ENCODE measurements at places on chromosomes 16 and 17.

DNA sequence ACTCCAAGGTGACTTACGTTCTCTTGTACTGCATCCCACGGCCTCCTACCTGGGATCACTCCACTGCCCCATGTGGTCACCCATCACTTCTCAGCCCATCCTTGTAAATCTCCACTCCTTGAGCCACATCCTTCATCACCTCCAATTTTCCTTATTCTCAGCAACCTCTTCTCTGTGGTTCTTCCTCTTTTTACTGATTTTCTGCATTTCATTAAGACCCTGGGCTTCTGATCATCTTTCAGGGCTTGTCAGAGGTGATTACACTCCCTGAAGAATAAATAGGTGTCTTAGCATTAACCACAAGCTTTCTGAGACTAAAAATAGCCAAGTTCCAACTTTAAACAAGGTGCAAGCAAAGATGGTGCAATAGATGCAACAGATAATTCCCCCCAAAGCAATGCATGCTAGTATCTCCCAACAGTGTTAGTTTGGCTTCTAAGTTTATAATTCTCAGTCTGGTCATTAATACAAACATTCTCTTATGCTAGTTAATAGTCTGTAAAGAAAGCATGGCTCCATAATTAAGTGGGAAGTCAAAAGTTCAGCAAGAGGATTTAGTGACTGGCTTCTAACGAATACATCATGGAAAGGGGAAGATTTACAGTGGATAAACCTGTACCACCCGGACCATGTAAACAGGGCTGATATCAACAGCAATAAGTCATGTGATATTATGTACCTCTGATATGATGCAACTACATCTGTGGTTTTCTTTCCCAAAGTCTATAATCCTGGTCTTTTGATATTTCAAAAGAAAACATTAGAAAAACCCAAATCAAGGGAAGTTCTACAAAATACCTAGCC, 47.4 kb upstream of the FOXJ1 start:
- no peak for DNase-seq

- no peak for DNase-seq
Measured at GRCh38 chr17:3951003-3951402, 13.2 kb downstream of the ATP2A3 start.

DNA sequence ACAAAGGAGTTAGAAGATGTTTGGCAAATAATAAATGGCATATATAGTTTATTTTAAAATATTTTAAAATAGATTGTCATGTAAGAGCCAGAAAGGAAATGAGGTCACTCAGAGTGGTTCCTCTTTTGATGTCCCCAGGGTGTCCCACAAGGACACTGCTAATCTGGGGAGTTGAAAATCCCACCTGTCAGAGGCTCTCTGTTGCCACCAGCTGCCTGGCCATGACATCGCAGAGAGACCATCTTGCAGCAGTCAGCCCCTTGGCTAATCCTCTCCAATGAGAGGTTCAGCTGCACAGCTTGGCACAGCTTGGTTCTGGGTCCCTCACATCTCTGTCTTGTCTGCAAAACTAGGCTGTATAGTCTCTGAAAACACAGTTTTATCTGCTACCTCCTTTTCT, 11.0 kb upstream of the RBFOX1 start:
- no peak for DNase-seq

- no peak for DNase-seq
Measured at GRCh38 chr17:21245639-21246084, 7.5 kb downstream of the NATD1 start.

DNA sequence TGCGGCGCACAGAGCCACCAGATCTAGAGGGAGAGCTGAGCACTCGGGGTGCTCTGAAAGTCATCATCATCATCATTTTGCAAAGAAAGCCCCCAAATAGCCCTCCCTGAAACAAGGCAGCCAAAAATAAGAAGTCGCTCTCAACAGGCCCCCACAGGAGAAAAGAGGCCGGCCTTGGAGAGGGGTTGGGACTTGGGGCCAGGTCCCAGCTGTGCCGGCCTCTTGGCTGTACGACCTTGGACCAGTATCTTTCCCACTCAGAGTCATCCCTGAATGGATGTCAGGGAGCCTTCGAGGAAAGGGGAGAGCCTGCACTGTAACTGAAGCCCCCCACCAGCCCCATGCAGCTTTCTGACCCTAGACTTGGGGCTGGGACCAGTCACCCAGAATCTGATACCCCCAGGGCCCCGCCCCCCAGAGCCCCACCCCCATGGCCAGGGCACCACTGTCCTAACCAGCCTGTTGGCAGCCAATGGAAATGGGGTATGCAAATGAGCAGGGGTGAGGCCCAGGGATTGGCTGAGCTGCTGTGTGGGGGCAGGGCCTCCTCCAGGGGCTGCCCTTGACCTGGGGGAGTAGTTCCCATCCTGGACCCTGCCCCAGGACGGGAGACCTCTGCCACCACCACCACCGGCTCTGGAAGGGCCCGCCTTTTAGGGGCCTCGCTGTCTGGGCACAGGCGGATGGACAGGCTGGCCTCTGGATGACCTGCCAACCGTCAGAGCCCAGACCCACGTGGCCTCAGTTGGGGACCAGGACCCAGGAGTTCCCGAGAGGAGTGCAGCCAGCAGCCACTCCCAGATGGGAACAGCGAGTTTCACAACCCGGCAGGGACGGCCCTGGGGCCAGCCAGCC, 15.4 kb downstream of the ZFPM1 start:
- no peak for DNase-seq

DNA sequence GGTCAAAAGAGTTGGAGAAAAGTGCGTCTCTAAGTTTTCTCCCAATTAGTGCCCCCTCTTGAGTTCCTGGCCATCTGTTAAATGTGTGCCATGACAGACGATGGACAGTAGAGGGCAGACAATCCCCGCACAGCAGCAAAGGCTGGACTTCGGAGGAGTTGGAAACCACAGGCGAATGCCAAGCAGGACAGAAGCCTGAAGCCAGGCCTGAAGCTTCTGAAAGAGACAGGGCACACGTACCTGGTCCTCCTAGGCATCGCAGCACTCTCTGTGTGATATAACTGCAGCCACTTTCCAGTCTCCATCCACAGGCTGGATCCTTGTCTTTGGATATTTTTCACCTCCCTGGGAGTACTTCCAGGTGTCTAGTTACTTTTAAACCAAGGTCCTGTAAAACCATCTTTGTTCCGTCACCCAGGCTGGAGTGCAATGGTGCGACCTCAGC, 14.5 kb downstream of the C17orf100 start:
- peak; percentile 22 for DNase-seq

GRCh38 chr16:82425661-82426060, 201.1 kb upstream of the CDH13 start:
- DNase-seq, result no peak

DNA sequence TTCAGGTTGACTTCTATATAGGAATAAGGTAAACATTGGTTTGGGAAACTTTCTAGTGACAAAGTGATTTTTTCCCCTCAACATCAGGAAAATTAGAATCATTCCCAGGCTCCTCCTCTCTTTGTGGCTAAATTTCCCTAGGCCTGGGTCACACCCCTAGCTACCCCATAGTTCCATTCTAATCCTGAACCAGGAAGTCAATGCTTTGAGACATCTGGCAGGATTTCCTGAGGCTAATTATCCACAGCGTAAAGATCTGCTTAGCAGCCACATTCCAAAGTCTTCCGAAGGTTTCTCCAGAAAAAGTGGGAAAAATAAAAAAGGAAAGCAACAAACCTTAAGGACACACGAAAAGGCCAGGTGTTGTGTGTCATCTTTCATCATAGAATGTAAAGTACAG, 60.3 kb upstream of the CORO6 start:
- DNase-seq, result no peak

DNA sequence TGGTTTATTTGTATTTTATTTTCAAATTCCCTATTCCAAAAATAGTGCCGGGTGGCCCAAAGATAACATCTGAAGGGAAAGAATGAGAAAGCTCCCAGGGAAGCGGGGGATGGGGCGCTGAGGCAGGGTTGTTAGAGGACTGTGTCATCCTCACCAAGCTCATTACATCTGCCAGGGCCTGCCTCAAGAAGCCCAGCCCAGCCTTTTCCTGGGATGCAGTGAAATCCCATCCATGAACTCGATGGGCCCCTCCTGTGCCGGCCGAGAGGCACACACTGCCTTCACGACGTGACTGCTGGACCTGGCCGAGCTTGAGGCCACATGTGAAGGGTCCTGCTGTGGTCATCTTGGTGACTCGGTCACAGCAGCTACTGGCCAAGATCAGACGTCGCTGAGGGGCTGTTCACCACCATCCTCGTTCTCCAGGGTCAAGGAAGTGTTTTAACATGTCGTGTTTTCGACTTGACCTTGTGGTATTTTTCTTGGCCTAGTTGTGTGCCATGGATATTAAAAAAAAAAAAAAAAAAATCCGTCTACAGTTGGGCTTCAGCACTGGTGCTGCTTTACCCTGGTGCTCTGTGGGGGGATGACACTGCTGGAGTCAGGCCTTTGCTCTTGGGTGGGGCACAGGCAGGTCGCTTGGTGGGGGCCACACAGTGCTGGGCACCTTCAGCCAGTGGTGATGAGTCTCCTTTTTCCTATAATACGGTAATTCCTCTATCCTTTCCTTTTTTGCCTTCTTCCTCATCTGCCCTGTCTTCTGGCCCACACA, 4.9 kb downstream of the TIMM22 start:
- no peak for DNase-seq

DNA sequence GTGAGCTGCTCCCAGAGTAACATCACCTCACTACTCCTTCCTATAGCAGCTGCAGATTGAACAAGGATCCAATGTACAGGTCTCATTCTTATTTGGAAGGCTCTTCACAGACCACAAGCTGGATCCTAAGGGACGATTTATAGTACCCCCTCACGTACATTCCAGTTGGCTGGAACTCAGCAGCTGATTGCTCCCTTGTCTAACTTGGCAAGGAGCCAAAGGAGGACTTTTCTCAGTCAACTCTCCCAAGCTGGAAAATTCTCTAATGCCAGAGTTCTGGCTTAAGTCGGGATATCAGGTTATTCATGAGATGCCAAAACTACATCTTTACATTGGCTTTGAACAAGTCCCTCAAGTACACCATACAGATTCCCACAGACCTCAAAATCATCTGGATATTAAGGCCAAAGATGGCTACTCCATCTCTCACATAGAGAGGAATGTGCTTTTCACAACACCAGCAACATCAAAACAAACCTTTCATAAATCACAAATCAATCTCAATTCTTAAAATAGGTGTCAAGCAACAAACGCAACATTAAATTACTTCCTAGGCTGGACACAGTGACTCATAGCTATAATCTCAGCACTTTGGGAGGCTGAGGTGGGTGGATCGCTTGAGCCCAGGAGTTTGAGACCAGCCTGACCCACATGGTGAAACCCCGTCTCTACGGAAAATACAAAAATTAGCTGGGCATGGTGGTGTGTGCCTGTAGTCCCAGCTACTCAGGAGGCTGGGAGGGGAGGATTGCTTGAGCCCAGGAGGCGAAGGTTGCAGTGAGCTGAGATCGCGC, 39.3 kb downstream of the SMG6 start:
- no peak for DNase-seq

GRCh38 chr16:87540897-87541146, 48.0 kb upstream of the ZCCHC14 start:
- no peak for DNase-seq

GRCh38 chr17:73334771-73335513, 23.1 kb upstream of the CDC42EP4 start:
- DNase-seq, result no peak

GRCh38 chr17:74053712-74054078, 149.8 kb upstream of the RPL38 start:
- no peak for DNase-seq

All from T-helper 9 cell (primary cell).